ENCODE measurements at places on chromosomes 1 and 21.
A peak's percentile ranks its signal among the peaks of the same experiment; 100 is the strongest.

GRCh38 chr1:169890761-169891538, 2.7 kb downstream of the SCYL3 start:
- no peak for ATAC-seq

DNA sequence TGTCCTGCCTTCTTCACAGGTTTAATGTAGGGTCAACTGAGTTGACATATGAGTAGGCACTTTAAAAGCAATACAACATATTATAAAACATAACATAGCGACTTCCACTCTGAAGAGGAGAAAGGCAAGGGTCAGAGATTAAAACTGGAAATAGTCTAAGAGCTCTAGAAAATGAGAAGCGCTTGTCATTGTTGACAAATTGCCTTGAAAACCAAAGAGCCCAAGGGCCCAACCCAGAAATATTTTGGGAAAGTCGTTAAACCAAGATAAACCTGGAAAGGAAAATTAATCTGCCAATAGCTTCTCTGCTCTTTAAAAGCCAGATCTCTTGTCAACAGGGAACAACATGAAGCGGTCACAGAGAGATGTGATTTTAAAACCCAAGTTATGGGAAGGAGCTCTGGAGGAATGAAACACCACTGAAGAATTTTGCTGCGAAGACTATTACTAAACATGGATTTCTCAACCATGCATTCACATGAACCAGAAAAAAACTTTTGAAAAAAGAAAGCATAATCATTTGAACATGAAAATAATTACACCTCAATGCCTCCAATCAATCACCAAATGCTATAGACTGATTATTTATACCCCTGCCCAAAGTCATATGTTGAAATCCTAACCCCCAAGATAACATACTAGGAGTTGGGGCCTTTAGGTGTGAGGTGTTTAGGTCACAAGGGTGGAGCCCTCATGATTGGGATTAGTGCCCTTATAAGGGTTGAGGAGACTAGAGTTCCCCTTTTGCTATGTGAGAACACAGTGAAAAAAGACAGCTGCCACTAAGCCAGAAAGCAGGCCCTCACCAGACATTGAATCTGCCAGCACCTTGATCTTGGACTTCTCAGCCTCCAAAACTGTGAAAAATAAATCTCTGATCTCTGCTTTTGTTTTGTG, 33.0 kb upstream of the MTF1 start:
- no peak for ATAC-seq

GRCh38 chr21:39946199-39946598, 79.0 kb downstream of the PCP4 start:
- ATAC-seq, result no peak

DNA sequence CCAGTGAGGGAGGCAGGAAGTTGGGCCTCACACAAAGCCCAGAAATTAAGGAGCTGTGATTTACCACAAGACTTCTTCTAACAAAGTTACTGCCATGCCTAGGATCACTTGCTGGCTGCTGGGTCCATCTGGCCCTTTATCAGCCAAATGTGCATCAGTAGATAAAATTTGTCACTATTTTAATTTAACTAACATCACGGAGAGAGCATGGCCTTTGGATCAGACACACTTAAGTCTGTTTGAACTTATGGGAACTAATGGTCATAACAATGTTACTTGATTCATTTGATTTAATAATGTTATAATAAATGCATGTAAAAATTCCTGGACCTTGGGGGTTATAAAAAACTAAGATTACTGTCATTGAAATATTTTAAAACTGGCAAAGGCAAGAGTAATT, 67.2 kb upstream of the CCDC190 start:
- no peak for ATAC-seq

DNA sequence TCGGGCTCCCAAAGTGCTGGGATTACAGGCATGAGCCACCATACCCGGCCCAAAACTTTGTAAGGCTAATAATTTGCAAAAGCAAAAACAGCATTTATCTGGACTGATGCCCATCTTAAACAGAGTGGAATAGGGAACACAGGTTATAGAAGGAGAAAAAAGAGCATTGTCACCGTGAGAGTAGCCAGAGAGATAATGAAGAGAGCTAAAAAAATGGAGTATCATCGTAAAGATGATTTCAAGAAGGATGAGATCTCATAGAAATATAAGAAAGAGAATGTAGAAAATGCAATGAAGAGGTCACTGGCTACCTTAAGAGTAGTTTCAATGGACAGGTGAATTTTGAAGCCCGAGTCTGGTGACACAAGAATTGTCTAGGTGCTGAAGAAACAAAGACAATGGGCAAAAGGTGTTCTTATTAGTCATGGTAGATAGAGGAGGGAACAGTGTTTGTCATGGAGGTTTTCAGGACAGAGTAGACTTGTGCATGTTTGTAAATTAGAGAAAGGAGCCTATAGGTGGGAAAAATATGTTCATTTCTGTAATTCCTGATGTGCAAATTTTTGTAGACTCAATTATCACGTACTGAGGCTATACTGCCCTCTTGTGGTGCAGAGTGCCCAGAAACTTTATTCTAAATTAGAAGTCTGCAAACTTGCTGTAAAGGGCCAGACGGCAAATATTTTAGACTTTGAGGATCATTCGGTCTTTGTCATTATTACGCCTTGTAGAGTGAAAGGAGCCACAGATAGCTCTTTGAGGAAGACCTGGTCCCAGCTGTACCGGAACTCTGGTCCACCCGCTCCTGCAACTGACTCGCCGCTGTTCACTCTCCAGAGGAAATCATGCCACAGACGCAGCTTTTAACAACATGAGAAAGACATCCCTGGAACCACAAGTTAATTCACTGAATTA, 8.1 kb upstream of the TMEM183A start:
- ATAC-seq, result peak; percentile 54

DNA sequence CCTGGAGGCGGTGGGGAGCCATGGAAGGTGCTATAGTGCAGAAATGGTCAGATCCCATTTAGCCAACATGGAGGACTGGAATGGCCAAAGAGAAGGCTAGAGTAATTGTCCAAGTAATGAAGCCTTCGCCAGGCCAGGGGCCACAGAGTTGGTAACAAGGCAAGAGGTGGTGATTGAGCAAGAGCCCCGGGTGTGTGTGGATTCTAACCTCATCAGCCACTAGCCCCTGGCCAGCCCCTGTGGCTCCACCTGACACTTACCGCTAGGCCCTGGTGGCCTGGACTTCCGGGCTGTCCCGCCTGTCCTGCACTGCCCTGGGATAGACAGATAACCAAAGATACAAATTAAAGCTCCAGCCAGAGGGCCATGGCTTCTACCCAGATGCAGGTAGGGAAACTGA, 9.9 kb downstream of the COL9A2 start:
- no peak for ATAC-seq

DNA sequence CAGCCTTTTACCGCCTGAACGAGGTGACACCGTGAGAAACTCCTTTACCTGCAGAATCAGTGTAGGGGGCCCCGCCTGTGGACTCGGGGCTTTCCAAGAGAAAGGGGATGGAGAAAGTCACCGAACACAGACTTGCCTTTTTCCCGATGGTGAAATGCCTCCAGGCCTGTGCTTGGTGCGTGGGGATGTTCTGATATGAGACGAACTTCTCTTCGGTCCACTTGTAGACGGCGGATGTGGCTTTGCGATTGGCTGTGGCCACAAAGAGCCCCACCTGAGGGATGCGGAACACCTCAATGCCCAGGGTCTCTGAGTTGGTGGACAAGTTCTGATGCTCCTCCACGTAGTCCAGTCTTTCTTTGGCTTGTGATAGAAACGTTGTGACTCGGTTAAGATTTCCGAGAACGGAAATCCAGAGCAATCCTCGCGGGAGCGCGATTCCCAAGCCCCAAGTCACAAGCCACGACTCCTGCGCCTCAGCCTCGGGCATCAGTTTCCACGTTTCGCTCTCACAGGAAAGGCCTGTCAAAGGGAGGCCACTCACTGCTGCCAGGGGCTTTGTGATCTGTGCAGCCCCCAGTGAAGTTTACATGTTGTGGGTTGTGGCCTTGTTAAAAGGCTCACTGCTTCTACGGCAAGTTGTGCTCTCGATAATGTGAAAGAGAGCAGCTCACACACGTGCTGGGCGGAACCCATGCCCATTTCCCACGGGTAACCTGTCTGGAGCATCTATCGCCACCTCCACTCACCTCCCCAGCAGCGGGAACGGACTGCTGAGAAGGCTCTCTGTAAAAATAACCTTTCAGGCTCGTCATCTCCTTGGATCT, 12.6 kb downstream of the KRTAP10-1 start:
- no peak for ATAC-seq

GRCh38 chr1:83620016-83620415, 378.9 kb downstream of the TTLL7 start:
- no peak for ATAC-seq

GRCh38 chr1:241413974-241414373, 57.0 kb upstream of the RGS7 start:
- no peak for ATAC-seq

- peak; percentile 51 for ATAC-seq
Observed at GRCh38 chr1:22652881-22653316, at the start of gene C1QB. Gene C1QB (plus strand): TSS chr1:22653236. CDS start chr1:22659463, 6,227 bp downstream.

- ATAC-seq, result no peak
Observed at GRCh38 chr1:54384918-54385726, 21.1 kb downstream of the SSBP3 start.

GRCh38 chr1:31460027-31460426, 47.0 kb downstream of the SERINC2 start:
- ATAC-seq, result no peak

DNA sequence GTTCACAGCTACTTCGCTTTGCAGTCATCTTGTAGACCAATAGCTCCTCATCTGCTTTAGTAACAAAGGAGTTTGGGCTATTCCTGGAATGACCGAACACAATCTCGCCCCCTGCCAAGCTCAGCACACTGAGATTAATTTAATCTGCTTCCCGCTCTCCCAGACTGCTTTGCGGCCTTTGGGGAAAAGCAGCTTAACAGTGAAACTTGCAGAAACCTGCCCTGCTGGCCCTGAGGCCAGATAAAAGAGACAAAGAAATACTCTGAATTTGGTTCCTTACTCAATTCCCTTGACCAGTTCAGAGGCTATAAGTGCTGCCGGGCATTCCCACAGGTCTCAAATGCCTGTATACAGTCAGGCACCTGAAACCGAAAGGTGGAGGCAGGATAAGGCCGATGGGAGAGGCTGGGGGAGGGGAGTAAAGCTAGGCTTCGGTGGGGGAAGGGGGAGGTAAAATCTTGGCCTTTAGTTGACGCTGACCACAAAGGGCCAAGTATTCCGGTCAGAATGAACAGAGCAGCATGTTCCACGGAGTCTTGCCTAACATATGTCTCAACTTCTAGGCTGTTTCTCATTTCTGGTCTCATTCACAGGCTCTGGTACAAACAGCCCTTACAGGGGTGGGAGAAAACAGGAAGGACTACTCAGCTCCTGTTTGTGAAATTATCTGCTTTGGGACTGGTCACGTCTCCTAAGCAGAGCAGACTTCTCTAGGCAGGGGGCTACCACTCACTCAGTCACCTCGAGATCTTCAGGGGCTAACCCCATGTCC, 17.7 kb upstream of the A3GALT2 start:
- peak; percentile 35 for ATAC-seq

- ATAC-seq, result no peak
Observed at GRCh38 chr1:236979149-236979900, 24.9 kb downstream of the MT1HL1 start.

DNA sequence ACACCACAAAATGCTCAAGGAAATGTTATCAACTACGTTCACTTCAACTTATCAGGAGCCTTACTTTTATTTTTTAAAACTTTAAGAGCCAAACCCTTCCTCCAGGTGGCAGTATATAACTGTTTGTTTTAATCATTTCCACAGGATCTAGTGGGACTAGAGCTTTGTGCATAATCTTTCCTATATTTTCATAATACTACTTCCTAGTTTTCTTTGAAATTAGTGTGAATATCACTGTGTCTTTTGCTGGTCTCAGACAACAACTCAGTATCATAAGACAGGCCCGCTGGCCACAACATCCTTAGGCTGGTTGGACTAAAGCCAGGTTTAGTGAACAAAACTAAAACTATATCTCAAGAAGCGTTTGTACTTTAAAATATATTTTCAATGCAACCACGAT, 145.5 kb downstream of the TIAM1 start:
- no peak for ATAC-seq

- ATAC-seq, result no peak
Observed at GRCh38 chr1:26733982-26734381, 38.2 kb downstream of the ARID1A start.

- ATAC-seq, result no peak
Observed at GRCh38 chr1:57986432-57986831, 560.1 kb downstream of the OMA1 start.

DNA sequence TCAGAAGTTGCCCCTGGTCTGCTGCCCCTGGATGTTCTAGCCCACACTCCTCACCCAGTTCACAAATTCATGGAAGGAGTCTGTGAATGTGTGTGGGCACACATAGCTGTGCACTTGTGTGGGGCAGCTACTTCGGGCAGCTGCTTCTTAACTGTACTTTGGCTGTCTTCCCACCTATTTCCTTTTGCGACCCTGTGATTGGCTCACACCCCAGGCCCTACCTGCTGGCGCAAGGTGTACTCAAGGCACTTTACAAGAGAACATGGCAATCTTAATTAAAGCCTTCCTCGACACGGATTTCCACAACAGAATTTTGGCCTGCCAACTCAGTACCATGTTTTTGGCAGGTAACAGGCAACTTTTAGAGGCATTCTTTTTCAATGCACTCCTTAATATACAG, 86.5 kb upstream of the CTTNBP2NL start:
- no peak for ATAC-seq

- peak; percentile 48 for ATAC-seq
Observed at GRCh38 chr1:2459757-2460156, 16.3 kb upstream of the PLCH2 start.

DNA sequence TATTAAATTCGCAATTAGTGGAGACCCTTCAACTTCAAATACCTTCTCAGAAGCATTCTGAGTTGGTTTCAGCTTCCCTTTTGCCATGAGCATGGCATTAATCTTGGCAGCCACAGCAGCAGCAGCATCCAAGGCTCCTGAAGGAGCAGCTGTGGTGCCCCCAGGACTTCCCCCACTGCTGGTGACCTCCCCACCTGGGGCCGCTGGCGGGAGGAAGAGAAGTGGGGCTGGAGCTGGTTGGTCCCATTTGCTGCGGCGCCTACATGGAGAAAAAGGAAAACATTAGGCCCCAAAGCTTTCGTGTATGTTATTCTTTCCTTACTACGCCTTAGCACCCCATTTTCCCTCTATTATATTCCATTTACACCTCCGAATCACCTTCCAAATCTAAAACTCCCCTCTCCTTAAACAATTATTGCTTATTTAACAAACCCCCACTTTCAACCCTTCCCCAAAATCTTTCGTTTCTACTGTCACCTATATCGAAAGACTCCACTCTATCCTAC, 569 bp downstream of the KHDC4 start:
- ATAC-seq, result no peak

GRCh38 chr1:97093741-97094140, 372.2 kb downstream of the PTBP2 start:
- ATAC-seq, result no peak

- no peak for ATAC-seq
Observed at GRCh38 chr1:159429074-159429861, 2.7 kb upstream of the OR10J4 start.

DNA sequence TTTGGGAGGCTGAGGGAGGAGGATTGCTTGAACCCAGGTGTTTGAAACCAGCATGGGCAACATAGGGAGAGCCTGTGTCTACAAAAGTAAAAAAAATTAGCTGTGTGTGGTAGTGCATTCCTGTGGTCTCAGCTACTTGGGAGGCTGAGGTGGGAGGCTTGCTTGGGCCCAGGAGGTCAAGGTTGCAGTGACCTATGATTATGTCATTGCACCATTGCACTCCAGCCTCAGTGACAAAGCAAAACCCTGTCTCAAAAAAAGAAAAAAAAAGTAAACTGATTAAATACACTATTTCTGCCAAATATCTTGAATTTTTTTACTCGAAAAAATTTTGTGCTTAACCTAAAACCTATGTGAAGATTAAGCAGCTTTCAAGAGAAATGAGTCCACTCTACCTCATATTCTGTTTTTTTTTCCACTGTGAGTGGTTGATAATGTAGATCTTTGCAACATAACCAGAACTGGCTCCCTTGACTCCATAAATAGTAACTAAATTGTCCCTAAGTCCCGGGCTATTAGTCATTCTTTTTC, 19.4 kb upstream of the ZNF281 start:
- no peak for ATAC-seq
